ENCODE measurements at places on chromosomes 7 and 10.

DNA sequence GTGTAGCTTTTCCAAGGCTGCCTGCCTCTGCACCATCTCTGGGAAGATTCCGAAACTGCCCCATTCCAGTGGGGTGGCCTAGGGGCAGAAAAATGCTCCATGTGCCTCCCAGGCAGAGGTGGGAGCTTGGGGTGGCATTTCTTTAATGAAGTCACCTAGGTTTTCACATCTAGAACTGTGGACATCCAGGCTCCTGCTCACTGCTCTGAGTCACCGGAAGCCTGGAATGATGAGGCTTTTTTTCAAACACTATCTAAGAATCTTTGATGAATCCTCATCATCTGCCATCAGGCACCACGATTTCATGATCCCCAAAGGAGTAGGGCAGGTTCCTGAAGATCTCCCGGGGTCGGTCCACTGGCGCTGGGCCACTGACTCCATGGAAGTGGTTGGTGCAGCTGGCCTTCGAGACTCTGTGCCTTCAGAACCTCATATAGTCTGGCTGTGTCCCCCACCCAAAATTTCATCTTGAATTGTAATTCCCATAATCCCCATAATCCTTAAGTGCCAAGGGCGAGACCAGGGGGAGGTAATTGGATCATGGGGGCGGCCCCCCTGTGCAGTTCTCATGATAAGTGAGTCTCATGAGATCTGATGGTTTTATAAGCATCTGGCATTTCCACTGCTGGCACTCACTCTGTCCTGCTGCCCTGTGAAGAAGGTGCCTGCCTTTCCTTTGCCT is 37.1 kb downstream of the MTURN start:
- DNase-seq: no peak

- DNase-seq: no peak
Measured at GRCh38 chr7:121440857-121441503, 44.9 kb upstream of the FAM3C start.

- DNase-seq: no peak
Measured at GRCh38 chr10:93773120-93773519, 15.4 kb downstream of the LGI1 start.

GRCh38 chr10:20955355-20955893 is 58.3 kb upstream of the NEBL start:
- no peak for DNase-seq

GRCh38 chr7:127089146-127089545 is 163.6 kb downstream of the GRM8 start:
- DNase-seq: no peak

Data from NCI-H510A treated with DMSO at 0.1 percent for 48 hours (cell line).